Left lung (tissue), 14 donors: ENCODE measurements at places on chromosomes 3 and 15. TPM values are rescaled to one million over a fixed set of nuclear protein-coding genes. Genes with fewer than 3 reads are reported as not detected.

GP5 gene
- total RNA-seq: 0.15 TPM

ZNF501 gene
- 5.3 TPM for total RNA-seq

SHC4 gene
- total RNA-seq: 0.47 TPM

HTD2 gene
- total RNA-seq: 7.6 TPM

DNA sequence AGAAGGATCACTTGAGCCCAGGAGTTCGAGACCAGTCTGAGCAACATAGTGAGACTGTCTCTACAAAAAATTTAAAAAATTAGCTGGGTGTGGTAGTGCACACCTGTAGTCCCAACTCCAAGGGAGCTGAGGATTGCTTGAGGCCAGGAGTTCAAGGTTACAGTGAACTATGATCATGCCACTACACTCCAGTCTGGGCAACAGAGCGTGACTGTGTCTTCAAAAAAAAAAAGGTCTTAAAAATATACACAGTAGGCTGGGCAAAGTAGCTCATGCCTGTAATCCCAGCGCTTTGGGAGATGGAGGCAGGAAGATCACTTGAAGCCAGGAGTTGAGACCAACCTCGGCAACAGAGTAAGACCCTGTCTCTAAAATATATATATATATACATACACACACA is 11.2 kb upstream of the CAMK1 start:
- H3K27ac ChIP-seq: no peak overlapping the region
- no peak for DNase-seq
- no peak overlapping the region for H3K4me3 ChIP-seq
- no peaks in the 10 kb centered on the region for H3K27me3 ChIP-seq
- H3K4me1 ChIP-seq: peaks cover 3% of the 10 kb centered on the region

DNA sequence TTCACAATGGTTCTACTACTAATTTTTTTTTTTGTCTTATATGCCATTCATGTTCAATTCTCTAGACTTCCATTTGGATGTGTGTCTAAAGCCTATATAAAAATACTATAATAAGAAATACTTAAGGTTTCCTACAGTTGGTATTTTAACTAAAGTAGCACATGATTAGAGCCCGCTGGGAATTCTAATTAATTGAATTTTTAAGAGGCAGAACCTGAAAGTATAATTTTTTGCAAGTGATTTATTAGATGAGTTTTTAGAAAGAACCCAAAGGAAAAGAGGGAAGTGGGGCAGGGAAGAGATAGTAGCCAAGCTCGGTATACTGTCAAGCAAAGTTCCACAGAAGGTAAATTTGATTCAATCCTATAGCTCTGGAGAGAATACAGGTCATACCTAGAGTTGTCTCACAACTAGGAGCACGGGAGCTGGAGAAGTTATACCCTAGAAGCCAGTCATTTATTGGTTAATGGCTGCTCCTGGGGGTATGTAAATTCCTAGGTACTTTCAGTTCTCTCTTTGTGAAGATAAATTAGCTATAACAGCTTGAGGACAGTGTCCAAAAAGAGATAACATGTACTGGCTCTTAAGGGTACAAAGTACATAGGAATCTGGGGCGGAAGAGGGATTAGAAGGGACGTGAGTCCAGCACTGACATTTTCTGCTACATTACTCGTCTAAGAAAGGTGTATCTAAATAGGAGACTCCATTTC is 225.6 kb downstream of the CNTN6 start:
- H3K4me1 ChIP-seq: no peaks in the 10 kb centered on the region
- H3K27me3 ChIP-seq: no peaks in the 10 kb centered on the region
- H3K27ac ChIP-seq: no peak overlapping the region
- H3K4me3 ChIP-seq: no peak overlapping the region
- no peaks in the 10 kb centered on the region for H3K36me3 ChIP-seq

GRCh38 chr3:183159333-183159732 is 3.2 kb downstream of the LAMP3 start:
- H3K36me3 ChIP-seq: no peaks in the 10 kb centered on the region
- H3K4me3 ChIP-seq: no peak overlapping the region
- H3K27ac ChIP-seq: peak overlapping the region; percentile 50

DNA sequence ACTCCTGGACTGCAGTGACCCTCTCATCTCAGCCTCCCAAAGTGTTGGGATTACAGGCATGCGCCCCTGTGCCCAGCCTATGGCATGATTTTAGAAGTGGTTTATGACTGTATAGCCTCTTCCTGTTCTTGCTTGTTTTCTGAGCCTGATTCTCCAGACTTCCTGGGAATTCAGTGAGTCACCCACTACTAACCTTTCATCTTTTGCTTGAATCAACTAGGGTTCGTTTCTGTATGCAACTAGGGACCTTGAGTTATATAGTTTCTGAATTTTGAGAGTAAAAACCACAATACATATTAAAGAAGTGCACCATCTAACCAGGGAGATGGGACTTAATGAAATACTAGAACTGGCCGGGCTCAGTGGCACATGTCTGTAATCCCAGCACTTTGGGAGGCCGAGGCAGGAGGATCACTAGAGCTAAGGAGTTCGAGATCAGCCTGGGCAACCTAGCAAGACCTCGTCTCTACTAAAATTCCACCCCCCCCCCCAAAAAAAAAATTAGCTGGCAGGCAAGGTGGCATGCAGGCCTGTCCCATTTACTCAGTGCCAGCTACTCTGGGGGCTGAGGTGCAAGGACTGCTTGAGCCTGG is 76.0 kb downstream of the ZNF609 start:
- no peak overlapping the region for H3K27ac ChIP-seq
- H3K36me3 ChIP-seq: no peaks in the 10 kb centered on the region
- peaks cover 18% of the 10 kb centered on the region for H3K4me1 ChIP-seq
- DNase-seq: no peak
- H3K4me3 ChIP-seq: no peak overlapping the region

- H3K4me1 ChIP-seq: no peaks in the 10 kb centered on the region
- no peak overlapping the region for H3K27ac ChIP-seq
- no peaks in the 10 kb centered on the region for H3K27me3 ChIP-seq
- no peak for DNase-seq
- H3K4me3 ChIP-seq: no peak overlapping the region
Measured at GRCh38 chr3:13927295-13927694, 47.4 kb upstream of the WNT7A start.

DNA sequence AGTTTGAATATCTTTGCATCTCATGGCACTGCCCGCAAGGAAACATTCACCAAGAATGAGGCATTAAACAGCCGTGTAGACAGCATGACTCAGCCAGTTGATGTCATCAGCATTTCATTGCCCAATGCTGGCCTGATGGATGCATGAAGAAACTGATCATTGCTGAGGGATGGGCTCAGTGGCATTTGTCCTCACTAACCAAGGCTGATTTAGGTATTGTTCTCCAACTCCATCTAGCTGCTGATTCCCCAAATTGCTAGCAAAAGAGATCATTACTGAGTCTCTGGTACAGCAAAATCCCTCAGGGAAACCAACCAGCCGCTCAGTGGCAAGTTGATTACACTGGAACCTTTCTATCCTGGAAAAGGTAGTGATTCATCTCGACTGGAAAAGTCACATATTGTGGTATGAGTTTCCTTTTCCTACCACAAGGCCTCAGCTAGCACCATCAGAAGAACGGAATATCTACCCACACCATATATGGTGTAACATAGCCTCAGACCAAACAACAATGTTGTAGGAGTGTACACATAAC is 186.5 kb upstream of the GAP43 start:
- H3K4me3 ChIP-seq: no peak overlapping the region
- H3K36me3 ChIP-seq: no peaks in the 10 kb centered on the region
- H3K4me1 ChIP-seq: no peaks in the 10 kb centered on the region

GRCh38 chr3:177574222-177574856 is 377.1 kb upstream of the TBL1XR1 start:
- peaks cover 3% of the 10 kb centered on the region for H3K4me1 ChIP-seq
- no peak overlapping the region for H3K4me3 ChIP-seq
- no peaks in the 10 kb centered on the region for H3K27me3 ChIP-seq
- peak; percentile 59 for DNase-seq
- no peaks in the 10 kb centered on the region for H3K36me3 ChIP-seq

GRCh38 chr3:173395073-173395411 is 2.5 kb upstream of the NLGN1 start:
- H3K4me1 ChIP-seq: peaks cover 16% of the 10 kb centered on the region
- H3K4me3 ChIP-seq: peak overlapping the region; percentile 49
- no peaks in the 10 kb centered on the region for H3K36me3 ChIP-seq
- H3K27ac ChIP-seq: peak overlapping the region; percentile 77
- no peak for DNase-seq

GRCh38 chr15:51398626-51399025 is 57.2 kb downstream of the GLDN start:
- H3K27ac ChIP-seq: no peak overlapping the region
- no peak overlapping the region for H3K4me3 ChIP-seq
- no peak for DNase-seq
- no peaks in the 10 kb centered on the region for H3K4me1 ChIP-seq
- H3K27me3 ChIP-seq: no peaks in the 10 kb centered on the region

GRCh38 chr3:129121792-129122411 is at the start of gene RAB43:
RAB43 (minus strand) TSS chr3:129121804; CDS start chr3:129121489, 315 bp downstream.
- H3K36me3 ChIP-seq: peaks cover 20% of the 10 kb centered on the region
- no peaks in the 10 kb centered on the region for H3K27me3 ChIP-seq
- peak; percentile 94 for DNase-seq
- H3K4me3 ChIP-seq: peak within 1 kb of the TSS; percentile 80
- H3K27ac ChIP-seq: peak within 1 kb of the TSS; percentile 95
- peaks cover 49% of the 10 kb centered on the region for H3K4me1 ChIP-seq

DNA sequence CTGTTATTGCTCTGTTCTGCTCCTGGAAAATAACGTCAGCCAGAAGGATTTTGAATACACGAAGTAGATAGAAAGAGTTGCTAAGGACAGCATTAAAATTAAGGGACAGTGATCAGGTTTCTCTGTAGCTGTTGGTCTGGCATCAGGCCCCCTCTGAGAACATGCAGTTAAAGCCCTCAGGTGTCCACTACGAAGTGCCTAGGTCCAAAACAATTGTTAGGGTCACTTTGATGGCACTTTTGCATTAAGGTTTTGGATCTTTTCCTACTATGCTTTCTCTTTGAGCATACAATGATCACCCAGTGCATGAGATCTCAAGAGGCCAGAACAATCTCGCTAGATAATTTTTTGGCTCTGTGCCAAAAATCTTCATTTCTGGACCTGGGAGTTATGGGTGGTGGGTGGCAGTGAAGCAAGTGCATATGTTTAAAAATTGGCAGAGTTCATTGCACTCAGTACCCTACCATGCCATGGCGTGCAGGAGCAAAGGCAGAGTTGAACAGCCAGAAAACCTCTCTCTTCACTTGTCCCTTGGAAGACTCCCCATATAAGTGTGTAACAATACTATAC is 797.6 kb downstream of the ROBO2 start:
- no peak for DNase-seq
- no peak overlapping the region for H3K4me3 ChIP-seq
- no peaks in the 10 kb centered on the region for H3K27me3 ChIP-seq
- no peak overlapping the region for H3K27ac ChIP-seq
- H3K36me3 ChIP-seq: no peaks in the 10 kb centered on the region

DNA sequence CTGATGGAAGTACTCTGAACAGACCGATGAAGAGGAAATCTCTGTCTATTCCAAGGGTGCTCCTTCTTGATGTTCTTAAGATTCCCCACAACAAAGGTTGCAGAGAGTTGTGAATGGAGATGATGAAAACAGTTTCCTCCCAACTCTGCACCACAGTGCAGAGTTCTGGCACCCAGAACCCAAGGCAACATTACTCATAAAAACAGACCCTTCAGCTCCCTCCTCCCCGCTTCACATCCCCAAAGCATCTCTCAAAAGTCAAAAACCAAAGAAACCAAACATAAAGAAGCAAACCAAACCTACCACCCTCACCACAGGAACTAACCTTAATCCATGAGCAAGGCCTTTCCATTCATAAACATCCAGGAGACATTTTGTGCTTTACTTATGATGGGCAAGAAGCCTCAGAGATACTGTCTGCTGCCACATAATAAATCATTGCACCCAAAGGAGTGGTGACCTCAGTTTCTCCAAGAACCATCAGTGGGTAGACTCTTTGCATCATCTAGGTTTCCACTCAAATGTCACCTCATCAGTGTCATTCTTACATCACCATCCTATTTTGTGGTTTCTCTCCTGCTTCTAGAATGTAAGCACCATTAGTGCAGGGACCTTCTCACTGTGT is 13.2 kb downstream of the PCOLCE2 start:
- H3K36me3 ChIP-seq: no peaks in the 10 kb centered on the region
- H3K27ac ChIP-seq: no peak overlapping the region
- no peaks in the 10 kb centered on the region for H3K4me1 ChIP-seq
- DNase-seq: no peak

DNA sequence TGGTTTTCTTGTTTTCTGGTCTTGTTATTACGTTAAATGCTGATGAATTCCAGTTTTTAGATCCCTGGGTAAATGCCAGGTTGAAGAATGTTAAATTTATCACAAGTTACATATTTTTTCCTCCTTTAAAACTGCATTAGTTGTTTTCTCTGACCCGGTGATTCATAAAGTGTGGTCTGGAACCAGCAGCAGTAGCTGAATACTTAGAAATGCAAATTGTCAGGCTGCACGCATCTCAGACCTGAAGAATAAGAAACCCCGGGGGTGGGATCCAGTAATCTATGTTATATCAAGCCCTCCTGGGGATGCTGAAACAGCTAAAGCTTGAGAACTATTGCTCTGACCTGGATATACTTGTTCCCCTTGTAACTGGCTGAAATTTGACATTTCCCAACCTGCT is 69.1 kb downstream of the PEX5L start:
- H3K27me3 ChIP-seq: no peaks in the 10 kb centered on the region
- DNase-seq: no peak
- no peak overlapping the region for H3K27ac ChIP-seq
- no peaks in the 10 kb centered on the region for H3K36me3 ChIP-seq

GRCh38 chr15:90931575-90931827 is 848 bp downstream of the HDDC3 start:
- peak overlapping the region; percentile 90 for H3K27ac ChIP-seq
- no peak for DNase-seq
- H3K36me3 ChIP-seq: no peaks in the 10 kb centered on the region

GRCh38 chr3:79006077-79006476 is 761.7 kb downstream of the ROBO1 start:
- H3K27ac ChIP-seq: no peak overlapping the region
- no peak overlapping the region for H3K4me3 ChIP-seq
- no peaks in the 10 kb centered on the region for H3K27me3 ChIP-seq
- DNase-seq: no peak
- H3K4me1 ChIP-seq: no peaks in the 10 kb centered on the region

GRCh38 chr15:96053031-96053780 is 277.3 kb upstream of the NR2F2 start:
- H3K27ac ChIP-seq: no peak overlapping the region
- H3K27me3 ChIP-seq: no peaks in the 10 kb centered on the region
- DNase-seq: peak; percentile 47
- H3K4me3 ChIP-seq: peak overlapping the region; percentile 17
- no peaks in the 10 kb centered on the region for H3K36me3 ChIP-seq
- H3K4me1 ChIP-seq: peaks cover 17% of the 10 kb centered on the region
